Adrenal gland (tissue), 19 donors: ENCODE measurements at places on chromosomes 5 and 9. TPM values are rescaled to one million over a fixed set of nuclear protein-coding genes. Genes with fewer than 3 reads are reported as not detected.

Gene KIF4B
- polyA plus RNA-seq, result not detected

DNA sequence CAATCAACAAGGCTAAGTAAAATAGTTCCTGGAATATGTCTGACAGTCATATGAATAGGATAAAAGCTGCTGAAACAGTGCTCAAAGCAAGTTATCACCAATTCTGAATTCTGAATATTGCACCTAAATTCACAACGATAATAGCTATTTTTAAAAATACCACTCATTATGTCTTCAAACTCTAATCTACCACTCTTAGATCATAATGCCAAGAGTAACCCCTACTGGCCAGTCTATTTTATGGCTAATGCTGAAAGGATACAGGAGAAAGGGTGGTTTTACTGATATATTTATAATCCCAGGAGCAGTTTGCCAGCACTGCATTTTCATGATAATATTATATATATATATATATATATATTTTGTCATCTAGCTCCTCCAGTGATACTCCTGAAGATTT is 232.8 kb downstream of the PDE4D start:
- DNase-seq, result no peak

DNA sequence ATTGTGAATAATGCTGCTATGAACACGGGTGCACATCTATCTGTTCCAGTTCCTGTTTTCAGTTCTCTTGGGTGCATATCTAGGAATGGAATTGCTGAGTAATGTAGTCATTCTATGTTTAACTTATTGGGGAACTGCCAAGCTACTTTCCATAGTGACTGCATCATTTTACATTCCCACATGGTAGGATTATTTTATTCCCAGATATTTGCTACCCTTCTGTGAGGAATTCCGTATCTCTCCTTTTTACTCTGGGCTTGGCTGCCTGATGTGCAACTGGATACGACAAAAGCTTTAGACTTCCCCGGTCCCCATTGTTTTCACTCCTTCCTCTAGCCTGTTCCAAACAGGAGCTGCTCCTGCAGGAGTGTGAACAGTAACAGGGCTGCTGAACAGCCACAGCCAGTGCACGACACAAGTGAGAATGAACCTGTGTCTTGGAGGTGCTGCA is 7.2 kb downstream of the TAS2R1 start:
- DNase-seq, result no peak

Gene CCNI2
- polyA plus RNA-seq, result 0.40 TPM

Gene GRM6
- 0.08 TPM for polyA plus RNA-seq

Gene SOX30
- polyA plus RNA-seq, result 0.03 TPM

- no peak for DNase-seq
Observed at GRCh38 chr9:116959809-116960208, 272.7 kb downstream of the TRIM32 start.

GRCh38 chr5:79413112-79413511 is 100.8 kb downstream of the HOMER1 start:
- DNase-seq, result no peak

Gene TBC1D2
- 6.3 TPM for polyA plus RNA-seq
